KBM-7 (cell line): ENCODE measurements at places on chromosomes 7 and 10.

- no peak for DNase-seq
Observed at GRCh38 chr10:97762816-97763215, 9.0 kb downstream of the SFRP5 start.

GRCh38 chr10:103541616-103542015 lies 48.1 kb downstream of the NEURL1 start:
- no peak for DNase-seq

DNA sequence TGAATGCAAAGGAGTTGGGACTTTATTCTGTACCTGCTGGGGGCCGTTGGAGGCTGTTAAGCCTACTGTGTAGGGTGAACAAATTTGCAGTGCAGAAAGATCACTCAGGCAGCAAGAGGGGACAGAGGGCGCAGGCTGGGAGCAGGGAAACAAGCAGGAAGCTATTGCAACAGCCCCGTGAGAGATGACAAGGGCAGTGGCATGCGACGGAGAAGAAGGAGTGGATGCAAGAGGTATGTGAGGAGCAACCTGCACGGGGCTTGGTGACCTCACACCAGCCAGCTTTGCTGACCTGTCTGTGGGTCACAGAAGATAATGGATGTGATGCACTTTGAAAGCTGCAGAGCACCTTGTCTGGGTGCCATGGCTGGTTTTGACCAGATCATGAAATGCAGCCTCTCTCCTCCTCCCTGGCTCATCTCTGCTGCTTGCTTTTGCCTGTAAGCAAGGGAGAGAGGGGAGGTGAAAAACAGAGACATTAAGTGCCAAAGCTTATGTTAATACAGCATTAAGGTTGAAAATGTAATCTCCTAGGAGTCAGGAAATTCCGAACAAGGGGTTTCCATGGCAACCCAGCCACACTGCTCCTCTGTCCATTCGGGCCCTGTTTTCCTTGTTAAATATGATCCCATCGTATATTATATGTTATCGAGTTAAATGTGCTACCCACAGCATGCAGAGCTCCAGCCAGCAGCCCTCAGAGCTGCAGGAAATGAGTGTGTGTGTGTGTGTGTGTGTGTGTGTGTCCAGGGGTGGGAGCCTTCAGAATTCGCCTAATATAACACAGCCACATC lies 314.3 kb upstream of the ZMIZ1 start:
- peak; percentile 21 for DNase-seq

- DNase-seq: peak; percentile 9
Observed at GRCh38 chr7:47988496-47989386, 9.3 kb upstream of the HUS1 start.

DNA sequence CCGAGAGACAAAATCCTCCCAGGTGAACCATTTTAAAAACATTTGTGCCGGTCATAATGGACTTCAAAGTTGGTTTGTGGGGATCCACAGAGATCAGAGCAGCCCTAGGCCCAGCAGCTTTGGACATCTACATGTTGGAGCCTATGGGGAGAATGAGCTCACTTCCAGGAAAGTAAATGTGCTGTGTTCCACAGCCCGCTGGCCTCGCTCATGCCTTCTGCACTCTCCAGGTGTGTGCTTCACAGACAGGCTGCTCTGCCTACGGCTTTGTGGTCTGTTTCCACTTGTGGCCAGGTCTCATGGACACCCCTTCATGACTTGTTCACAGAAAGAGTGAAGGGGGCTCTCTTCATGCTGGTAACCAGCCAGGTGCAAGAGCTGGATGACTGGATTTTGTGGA lies 141.6 kb downstream of the ADARB2 start:
- DNase-seq: no peak

- DNase-seq: no peak
Observed at GRCh38 chr10:69885379-69886013, 83.8 kb downstream of the COL13A1 start.

DNA sequence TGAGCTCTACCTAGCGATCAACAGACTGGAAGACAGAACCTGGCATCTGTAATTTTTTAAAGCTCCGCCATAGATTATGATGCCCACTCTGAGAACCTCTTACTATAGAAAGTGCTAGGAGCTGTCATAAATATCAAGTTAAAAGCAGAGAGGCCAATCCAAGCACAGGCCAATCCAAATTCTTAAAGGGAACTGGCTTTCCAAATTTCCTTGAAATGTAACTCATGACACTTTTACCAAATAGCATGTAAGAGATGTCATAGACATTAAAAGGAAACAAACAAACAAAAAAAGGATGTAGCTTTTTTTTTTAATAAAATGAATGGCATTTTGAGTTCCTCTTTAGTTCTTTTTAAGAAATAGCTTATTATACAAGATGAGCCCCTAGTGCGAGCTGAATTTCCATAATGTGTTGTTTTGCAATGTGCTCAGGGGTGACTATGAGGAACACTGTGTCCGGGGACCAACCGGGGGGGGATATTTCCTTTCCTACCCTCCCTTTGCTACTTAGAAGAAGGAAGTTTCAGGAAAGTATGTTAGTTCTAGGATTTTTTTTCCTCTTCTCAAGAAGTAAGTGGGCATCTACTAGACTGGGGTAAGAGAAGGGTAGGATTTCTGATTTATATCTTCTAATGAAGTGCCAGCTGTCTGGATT lies 23.7 kb upstream of the MRC1 start:
- peak; percentile 43 for DNase-seq

- no peak for DNase-seq
Observed at GRCh38 chr7:35697414-35698175, 2.7 kb upstream of the HERPUD2 start.

- DNase-seq: no peak
Observed at GRCh38 chr7:129465080-129465479, 30.8 kb downstream of the STRIP2 start.

- peak; percentile 42 for DNase-seq
Observed at GRCh38 chr10:110783509-110784107, 88.1 kb upstream of the PDCD4 start.

DNA sequence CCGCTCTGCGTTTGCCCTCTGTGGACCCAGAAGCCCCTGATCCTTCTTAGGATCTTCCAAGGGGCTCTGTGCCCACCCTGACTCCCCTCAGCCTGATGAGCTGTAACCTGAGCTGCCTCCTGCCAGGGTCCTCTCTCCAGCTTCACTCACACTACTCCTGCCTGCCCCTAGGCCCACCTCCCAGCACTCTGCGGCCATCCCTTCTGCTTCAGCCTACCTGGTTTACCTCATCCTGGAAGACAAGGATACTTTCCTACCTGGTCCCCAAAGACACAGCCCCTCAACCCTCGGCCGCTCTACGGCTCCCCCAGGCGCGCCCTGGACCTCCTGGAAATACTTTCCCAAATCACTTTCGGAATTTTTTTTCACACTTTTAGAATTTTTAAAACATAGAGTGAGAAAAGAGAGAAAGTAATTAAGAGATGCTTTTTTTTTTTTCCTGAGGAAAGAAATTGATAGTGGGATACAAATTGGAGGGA lies 6.4 kb upstream of the ZNF862 start:
- DNase-seq: no peak

DNA sequence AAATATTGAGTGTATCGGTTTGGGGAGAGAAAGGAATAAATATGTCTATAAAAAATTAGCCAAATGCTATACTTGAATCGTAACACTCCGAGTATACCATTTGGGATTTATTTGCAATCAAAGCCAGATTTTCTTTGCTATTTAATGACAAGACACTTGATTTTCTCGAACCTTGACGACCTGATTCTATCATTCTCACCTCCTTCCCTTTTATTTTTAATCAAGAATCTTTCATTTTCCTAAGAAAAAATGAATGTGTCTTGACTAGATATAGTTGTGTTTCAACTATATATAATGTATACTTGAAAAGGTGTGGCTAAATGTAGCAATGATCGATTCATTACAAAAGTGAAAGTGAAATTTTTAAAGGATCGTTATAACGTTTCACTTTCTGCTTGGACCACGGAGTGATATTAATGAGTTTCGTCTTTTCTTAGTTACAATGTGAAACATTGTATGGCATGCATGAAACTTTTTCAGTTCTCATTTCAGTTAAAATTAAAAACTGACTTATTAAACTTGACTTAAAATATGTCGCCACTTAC lies 562 bp downstream of the NUB1 start:
- DNase-seq: no peak

GRCh38 chr10:79260811-79261740 lies 86.2 kb upstream of the PPIF start:
- DNase-seq: no peak

- DNase-seq: peak; percentile 39
Observed at GRCh38 chr7:151761231-151761630, 115.7 kb downstream of the PRKAG2 start.

DNA sequence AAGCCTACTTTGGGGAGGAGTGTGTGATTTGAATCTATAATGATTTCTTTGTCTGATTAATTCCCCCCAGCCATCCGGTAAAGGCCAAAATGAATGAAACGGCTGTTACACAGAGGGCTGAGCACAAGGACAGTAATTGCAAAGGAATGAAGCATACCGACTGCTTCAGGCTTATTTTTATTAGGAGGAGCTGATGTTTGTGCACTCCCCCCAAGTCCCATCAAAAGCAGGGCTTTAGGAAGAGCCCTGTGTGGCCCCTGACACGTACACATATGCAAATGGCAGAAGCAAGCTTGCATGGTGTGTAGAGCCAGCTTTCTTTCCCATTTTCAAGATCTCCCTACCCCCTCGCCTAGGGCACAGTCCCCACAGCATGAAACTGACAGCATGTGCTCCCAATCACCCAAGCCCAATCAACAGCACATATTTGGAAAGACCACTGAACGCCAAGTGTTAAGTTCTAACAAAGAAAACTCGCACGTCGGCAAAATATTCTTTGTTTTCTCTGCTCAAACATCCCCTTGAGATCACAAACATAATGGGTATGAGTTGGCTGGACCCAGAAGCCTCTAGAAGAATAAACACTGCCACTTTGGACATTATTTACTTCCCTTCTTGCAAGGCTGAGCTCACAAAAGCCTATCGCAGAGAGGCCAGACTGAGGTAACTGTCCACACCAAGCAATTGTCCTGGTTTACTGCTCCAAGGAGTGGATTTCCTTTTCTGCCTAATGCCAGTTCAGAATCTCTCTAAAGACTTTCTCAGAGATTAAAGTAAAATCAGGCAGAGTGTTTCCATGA lies 143.0 kb downstream of the CUBN start:
- no peak for DNase-seq

- DNase-seq: peak; percentile 39
Observed at GRCh38 chr10:114061789-114062188, 18.1 kb downstream of the ADRB1 start.

GRCh38 chr7:78265071-78265470 lies 466.5 kb downstream of the PHTF2 start:
- no peak for DNase-seq

- no peak for DNase-seq
Observed at GRCh38 chr7:82715344-82715743, 271.8 kb upstream of the CACNA2D1 start.

DNA sequence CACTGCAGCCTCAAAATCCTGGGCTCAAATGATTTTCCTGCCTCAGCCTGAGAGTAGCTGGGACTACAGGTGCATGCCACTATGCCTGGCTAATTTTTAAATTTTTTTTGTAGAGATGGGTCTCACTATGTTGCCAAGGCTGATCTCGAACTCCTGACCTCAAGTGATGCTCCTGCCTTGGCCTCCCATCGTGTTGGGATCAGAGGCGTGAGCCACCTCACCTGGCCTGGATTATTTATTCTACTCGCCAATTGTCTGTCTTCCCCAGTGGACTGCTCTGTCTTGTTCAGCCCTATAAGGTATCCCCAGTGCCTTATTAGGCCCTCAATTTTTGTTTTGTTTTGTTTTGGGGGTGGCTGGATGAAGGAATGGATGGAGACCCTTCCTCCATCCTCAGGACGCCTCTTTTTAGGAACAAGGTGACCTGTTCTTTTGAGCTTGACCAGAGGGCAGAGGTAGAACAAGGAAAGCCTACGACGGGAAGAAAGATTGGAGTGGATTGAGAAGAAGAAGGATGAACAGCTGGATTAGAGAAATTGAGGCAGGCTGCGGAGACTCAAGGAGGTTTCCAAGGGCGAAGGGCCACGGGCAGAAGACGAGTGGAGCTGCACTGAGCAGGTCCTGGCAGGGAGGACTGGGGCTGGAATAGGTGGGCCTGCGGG lies 541 bp upstream of the DENND10 start:
- DNase-seq: no peak

- no peak for DNase-seq
Observed at GRCh38 chr10:131264110-131264788, 47.3 kb downstream of the TCERG1L start.

- DNase-seq: no peak
Observed at GRCh38 chr7:117118579-117119180, 165.4 kb downstream of the ST7 start.

DNA sequence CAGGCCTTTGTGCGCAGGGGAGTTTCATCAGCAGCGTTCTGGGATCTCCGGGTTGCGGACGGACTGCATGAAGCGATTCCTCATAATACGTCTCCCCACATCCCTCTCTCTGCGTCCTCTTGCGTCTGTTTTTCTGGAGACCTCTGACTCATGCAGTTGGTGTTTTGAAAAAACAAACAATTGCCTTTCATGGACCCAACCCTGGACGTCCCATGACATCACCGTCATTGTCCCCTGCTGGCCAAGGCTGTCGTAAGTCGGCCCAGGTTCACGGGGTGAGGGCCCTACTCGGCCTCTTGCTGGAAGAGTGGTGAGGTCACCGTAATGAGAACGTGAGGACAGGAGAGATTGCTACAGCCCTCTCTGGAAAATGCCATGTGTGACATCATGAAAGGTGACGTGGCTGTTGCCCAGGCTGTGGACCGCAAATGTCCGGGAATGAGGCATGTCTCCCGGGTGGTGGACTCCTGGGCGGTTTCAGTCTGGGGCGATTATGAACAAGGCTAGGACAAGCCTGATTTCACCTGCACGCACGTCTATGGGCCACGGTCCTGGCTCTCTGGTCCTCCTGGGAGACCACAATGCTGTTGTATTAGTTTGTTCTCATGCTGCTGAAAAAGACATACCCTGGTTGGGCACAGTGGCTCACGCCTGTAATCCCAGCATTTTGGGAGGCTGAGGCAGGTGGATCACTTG lies 9.8 kb upstream of the MAFK start:
- DNase-seq: no peak

DNA sequence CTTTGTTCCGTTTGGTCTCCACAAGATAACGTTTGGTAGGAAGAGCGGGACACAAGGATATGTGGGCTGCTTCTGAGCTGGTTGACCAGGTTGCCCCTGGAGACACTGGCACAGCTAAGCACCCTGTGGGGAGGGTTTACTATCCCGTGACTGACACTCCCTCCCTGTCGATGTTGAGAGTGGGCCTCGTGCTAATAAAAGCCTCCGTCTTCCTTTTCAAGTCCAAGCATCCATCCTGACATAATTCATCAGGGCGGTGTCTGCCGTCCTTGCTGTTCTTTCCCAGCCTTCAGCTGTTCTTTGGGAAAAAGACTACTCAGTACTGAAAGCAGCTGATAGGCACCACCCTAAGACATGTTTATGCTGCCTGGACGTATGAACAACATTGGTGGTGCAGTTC lies 49.6 kb downstream of the SHH start:
- DNase-seq: no peak

DNA sequence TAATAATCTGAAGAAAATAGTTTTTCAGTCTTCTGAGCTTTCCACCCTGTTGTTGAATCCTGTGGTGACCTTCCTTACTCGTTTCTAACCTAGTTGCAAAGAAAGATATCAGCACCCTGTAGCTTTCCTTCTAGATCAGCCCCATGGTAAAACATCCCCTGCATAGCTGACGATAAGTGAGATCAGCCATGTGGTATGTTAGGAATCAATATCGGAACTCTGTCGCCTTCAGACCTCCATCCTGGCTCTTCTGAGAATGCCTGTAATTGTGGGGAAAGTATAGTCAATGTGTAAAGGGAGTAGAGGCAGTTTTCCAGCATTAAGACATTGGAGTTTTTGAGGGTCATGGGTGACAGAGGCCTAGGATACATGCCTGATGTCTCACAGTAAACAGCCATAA lies 151.8 kb downstream of the LRRC4 start:
- DNase-seq: no peak
